ENCODE measurements at places on chromosomes 1 and 21.

DNA sequence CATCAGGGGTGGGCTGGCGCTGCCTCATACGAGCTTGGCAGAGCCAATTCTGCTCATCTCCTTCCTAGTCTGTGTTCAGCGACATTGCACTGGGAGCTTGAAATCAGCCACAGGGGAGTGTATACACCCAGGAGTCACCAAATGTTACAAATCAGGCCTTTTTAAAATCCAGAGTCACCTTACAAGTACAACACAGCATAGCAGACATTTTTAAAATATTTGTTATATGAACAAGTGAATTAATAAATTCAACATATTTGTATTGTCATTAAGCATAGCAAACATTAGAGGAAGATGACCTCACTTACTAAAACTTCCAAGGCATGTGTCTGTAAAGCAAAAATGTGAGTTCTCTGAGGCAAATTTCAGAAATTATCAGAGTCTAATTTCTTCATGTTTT, 210.0 kb downstream of the HLX start:
- no peak for DNase-seq

DNA sequence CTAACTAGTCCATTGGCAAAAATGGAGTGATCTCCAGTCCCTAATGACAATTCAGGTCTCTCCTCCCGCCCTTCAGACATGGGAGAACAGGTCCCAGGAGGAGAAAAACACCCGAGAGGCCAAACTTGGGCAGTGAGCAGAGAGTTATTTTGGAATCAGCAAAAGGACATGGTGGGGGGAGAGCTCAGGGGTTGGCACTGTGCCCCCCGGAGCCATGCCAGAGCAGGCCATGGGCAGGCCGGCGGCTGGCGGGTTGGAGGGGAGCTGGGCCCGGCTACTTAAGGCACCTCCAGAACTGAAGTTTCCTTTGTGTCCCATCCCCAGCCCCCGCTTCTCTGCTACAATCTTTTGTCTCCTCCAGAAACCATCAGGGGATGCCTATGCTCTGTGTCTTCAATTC, 7.1 kb downstream of the LGR6 start:
- no peak for DNase-seq

- DNase-seq: no peak
Measured at GRCh38 chr1:11318982-11319381, 46.0 kb downstream of the UBIAD1 start.

- DNase-seq: no peak
Measured at GRCh38 chr1:179129702-179130473, 48.0 kb downstream of the TOR3A start.

- DNase-seq: no peak
Measured at GRCh38 chr1:189336115-189337100, 1141.3 kb downstream of the BRINP3 start.

- no peak for DNase-seq
Measured at GRCh38 chr1:64921771-64922170, 44.6 kb downstream of the JAK1 start.

DNA sequence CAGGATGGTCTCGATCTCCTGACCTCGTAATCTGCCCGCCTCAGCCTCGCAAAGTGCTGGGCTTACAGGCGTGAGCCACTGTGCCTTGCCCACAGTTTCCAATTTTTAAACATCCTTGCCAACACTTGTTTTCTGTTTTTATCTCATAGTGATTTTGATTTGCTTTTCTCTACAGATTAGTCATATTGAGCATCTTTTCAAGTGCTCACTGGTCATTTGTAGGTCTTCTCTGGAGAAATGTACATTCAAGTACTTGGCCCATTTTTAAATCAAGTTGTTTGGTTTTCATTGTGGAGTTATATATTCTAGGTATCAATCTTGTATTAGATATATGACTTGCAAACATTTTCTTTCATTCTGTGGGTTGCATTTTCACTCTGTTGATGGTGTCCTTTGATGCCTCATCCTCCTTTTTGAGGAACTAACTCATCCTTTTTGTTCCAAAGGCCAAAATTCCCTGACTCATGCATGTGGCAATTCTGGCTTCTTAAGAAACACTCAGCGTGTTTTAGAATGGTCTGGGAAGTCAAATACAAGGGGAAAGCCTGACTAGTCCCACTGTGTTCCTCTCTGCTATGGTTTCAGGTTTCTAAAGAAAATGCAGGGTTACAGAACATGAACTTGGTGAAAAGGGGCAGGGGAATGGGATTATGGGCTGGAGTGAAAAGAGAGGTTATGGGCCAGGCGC, 37.3 kb downstream of the PTAFR start:
- no peak for DNase-seq

DNA sequence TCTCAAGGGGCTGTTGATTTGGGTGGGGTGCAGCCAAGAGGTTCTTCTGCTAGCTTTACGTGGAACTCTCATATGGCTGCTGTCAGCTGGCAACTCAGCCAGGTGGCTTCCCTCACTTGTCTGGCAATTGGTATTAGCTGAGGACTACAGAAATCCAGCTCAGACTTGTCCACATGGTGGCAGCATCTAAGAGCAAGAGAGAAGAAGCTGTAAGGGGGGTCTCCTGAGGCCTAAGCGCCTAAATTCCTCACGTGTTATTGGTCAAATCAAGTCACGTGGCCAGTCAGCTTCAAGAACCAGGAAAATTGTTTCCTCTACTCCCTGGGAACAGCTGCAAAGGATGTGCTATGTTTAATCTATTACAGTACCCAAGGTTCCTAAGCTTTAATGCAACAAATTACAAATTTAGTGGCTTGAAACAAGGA, 4.2 kb upstream of the DYRK3 start:
- peak; percentile 71 for DNase-seq

DNA sequence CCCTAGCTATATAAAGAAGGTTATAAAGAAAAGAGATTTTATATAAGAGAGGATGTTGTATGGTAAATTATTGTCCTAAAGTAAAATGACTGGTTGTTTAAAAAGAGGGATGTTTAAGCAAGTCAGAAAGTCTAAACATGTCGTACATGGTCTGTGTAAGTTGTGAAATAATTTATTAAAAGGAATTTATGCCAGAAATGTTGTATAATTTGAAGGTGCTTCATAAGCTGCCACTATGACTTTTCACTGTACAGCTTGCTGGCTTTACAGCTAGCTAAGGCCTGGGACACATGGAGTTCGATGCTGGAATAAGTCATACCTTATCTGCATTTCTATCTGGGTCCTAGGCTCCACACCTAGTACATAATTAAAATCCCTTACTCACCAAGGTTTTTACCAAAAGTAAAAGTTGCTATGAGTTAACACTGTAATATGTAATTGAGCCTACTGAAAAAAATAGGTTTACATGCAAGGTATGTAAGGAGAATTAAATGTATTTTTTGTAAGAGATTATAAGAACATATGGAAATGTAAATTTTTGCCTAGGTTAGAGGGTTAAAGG, 59.0 kb upstream of the EDEM3 start:
- no peak for DNase-seq

DNA sequence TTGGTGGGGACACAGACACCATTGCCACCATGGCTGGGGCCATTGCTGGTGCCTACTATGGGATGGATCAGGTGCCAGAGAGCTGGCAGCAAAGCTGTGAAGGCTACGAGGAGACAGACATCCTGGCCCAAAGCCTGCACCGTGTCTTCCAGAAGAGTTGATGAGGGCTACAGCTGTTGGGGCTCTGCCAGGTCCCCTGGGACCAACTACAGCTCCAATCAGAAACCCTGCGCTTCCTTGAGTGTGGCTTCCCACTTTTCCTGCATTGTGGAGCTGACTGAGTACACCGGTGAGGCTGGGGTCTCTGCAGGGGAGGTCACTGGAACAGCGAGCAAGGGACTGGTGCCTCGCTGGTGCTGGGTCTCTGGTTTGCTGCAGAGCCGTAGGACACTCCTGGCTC, 4.5 kb downstream of the ADPRS start:
- no peak for DNase-seq
